CD8-positive, alpha-beta memory T cell (primary cell): ENCODE measurements at places on chromosomes 2 and 18. TPM values are rescaled to one million over a fixed set of nuclear protein-coding genes. Genes with fewer than 3 reads are reported as not detected.

DNA sequence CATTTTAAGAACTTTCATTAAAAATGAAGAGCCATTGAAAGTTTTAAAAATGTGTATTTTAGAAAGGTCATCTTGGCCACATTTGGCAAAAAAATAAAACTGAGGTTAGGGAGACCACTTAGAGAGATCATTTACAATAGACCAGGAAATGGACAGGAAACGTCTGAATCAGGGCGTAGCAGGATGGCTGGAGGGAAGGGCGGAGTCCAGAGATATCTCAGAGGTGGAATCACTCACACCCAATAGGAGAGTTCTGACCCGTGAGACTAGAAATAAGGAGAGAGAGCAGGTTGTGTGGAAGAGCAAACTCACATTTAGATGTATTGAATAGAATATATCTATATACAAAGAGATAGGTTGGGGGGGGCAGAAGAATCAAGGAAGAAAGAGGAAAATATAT lies 373.4 kb downstream of the METTL4 start:
- no peak for DNase-seq

DNA sequence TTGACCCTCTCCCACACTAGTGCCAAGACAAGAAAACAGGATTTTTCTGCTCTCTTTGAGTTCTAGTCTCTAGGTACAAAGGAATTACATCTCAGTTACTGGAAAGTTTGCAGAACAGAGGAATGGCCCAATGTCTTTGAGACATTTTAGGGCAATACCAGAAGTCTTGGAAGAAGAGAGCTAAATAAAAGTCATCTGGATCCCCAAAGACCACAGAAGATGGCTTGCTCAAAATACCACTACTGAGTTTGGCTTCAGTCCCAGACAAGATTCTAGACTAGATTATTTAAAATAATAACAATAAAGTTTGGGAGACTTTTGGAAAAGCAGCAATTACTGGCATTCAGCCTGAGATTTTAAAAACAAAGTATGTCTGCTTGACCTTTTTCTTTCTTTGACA lies 61.9 kb upstream of the HK2 start:
- DNase-seq, result no peak

DNA sequence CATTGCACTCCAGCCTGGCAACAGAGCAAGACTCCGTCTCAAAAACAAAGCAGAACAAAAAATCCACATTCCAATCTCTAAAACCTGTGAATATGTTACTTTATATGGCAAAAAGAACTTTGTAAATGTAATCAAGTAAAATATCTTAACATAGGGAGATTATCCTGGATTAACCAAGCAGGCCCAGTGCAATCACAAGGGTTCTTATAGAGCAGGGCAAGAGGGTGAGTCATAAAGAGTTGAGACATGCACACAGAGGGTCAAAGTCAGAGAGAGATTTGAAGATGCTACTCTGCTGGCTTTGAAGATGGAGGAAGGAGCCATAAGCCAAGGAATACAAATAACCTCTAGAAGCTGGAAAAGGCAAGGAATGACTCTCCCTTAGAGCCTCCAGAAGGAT lies 60.9 kb upstream of the SLC9A2 start:
- no peak for DNase-seq

DNA sequence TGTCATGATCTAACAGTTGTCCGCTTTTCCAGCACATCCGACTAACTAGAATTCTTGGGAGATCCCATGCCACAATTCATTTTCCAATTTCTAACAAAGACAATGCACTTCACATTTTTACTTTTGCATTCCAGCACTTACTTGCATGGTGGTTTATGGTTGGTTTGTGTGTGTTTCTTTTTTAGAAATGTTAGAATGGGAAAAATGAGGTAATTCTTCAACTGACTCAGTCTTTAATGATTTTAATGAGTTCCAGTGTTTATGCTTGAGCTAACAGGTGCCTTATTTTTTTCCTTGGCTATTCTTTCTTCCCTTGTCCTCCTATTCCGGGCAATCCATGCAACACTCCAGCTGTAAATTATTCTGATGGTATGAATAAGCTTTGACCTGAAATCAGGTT lies 46.4 kb downstream of the SLC8A1 start:
- DNase-seq, result no peak

- no peak for DNase-seq
These were observed 405.5 kb downstream of the RND3 start for GRCh38 chr2:150081775-150082481.

DNA sequence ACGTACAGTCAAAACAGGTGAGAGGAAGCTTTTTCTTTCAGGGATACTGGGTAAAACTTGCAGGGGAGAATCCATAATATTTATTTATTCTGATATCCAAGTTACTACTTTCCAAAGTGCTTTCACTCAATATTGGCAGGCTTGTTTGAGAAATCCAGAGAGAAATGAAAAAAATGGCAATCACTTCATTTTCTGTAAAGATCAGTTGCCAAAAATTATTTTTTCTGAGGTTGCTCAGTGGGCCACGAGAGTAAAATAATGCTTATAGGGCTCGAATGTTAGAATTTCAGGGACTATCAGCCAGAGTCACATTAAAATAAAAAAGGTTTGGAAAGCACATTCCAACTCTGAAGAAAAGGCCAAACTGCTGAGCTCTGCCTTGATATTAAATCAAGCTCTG lies 324.6 kb upstream of the RND3 start:
- DNase-seq, result no peak

DNA sequence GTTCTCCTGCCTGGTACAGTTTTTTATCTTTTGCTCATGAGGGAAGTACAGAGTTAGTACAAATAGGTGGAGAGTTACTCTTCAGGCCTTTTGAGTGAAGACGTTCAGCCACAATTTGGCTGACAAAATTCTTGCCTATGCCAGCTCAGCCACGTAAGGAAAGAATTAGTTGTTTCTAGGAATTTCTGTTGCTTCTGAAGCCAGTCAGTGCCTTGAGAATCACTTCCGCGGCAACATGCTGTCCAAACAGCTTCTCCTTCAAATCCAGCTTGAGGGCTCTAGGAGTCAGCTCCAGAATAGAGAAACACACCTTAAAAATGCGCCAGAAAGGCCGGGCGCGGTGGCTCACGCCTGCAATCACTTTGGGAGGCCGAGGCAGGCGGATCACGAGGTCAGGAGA lies 27.5 kb downstream of the M1AP start:
- no peak for DNase-seq

DNA sequence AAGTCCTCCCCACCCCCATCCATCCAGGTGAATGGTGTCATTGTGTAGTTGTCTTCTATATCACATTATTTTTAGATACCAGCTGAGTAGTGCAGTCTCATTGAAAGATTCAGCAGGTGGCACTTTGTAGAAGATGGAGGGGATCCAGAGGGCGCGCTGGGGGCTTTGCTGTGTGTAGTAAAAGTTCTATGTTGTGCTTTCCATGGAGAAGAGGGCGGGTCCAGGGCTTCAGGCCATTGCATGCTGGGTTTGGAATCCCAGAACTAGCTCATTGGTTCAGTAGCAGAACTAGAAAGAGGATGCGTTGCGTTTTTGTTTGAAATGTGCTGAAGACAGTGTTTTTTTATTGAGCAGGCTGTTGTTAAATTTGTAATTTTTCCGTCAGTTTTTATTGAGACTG lies 120.0 kb downstream of the MAP4K4 start:
- DNase-seq, result no peak

- DNase-seq, result no peak
These were observed 6.2 kb downstream of the RAMP1 start for GRCh38 chr2:237865623-237866041.

DNA sequence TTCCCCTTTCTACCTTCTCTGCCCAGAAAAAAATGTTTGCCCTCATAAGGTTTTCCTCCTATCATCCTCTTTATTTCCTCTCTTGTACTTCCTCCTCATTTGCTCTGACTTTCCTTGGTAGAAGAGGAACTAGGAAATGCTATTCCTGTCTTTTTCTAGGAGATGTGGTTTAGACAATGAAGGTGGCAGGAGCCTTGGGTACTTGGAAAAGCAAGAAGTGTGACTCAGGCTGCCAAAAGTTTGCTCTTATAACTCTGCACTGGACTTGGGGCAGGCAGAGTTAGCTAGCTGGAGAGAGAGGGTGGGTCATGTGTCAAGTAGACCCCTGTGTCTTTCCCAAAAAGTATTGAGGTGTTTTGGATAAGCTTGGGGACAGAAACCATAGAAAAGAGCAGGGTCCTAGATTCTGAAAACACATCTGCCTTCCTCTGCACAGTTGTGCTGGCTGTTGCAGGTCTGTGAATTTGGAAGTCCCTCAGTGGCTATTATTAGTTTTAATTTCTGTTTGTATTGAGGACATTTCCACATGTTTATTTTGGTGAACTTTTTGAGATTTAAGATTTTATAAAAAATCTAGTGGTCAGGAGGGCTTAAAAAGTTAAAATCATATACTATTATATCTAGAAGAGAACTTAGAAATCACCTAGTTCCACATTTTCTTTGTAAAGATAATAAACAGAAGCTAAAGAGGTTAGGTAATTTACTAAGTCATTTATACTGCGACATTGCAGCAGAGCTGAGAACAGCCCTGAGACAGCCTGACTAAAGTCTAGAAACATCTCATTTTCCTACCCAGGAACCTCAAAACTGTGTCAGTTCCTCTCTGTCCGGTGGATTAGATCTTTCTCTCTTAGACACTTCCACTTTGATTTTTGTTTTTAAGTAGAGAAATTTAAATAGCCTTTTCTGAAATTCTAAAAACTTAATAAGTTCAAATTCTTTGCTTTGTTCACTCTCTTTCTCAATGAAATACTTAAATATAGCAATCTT lies 16.0 kb downstream of the INSIG2 start:
- DNase-seq, result no peak

The LANCL1 gene
- total RNA-seq, result 35.0 TPM

- no peak for DNase-seq
These were observed at the start of gene HOXD13 for GRCh38 chr2:176092270-176093144. TSS of gene HOXD13 (plus strand) at chr2:176092721. CDS start at chr2:176092891, 170 bp downstream.

DNA sequence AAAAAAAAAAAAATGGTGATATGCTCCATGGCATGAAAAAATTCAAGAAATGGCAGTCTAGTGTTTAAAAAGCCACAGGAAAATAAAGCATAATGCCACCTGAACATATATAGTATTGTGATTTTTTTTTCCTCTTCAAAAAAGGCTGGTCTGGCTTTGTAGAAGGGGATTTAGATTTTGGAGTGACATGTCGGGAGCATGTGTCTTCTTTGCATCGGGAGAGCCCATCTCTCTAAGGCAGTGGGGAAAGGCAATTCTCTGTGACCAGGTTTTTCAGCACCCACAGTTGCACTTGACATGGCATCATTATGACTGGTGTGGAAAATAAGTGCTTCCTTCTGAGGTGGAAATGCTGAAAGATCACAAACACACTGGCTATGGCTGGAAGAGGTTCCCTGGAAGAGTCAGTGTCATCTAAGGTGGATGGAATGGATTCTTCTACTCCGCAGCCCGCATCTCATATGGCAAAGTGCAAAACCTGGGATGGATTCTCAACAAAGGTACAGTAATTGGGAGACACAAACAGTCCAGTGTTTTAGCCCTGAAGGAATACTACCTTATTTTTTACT lies 172.5 kb downstream of the AGAP1 start:
- DNase-seq, result no peak

GRCh38 chr2:169330555-169331198 lies 31.7 kb downstream of the LRP2 start:
- no peak for DNase-seq

The AQP12B gene
- total RNA-seq, result not detected

DNA sequence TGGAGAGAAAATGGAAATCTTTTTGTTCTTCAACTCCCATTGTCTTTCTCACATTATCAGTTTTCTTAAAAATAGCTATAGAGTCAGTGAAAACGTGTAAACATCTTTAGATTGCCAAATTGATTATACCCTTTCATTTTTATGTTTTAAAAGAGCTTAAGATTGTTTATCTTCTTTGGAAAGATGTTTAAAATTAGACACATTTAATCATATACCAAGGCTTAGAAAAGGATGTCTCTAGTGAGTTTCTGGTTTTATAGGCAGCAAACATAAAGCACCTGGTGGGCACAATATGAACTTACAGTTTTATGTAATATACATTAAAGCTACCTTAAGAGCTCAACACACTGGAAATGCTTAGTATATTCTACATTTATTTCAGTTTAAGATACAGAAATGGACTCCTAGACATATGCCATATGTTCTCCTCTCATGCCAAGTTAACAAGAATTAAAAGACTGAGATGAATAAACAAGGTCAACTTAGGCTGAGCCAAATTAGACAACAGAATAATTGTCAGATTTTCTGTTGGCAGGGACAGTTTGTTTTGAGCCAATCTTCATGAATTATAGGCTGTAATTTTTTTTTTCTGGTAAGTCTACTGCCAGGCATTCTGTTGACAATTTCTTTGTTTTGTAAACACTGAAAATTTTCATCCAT lies 112.7 kb downstream of the OTX1 start:
- no peak for DNase-seq
